ENCODE measurements at places on chromosomes 16 and 17.

- DNase-seq = no peak
These were observed 316.2 kb downstream of the WWOX start for GRCh38 chr16:78415669-78416068.

DNA sequence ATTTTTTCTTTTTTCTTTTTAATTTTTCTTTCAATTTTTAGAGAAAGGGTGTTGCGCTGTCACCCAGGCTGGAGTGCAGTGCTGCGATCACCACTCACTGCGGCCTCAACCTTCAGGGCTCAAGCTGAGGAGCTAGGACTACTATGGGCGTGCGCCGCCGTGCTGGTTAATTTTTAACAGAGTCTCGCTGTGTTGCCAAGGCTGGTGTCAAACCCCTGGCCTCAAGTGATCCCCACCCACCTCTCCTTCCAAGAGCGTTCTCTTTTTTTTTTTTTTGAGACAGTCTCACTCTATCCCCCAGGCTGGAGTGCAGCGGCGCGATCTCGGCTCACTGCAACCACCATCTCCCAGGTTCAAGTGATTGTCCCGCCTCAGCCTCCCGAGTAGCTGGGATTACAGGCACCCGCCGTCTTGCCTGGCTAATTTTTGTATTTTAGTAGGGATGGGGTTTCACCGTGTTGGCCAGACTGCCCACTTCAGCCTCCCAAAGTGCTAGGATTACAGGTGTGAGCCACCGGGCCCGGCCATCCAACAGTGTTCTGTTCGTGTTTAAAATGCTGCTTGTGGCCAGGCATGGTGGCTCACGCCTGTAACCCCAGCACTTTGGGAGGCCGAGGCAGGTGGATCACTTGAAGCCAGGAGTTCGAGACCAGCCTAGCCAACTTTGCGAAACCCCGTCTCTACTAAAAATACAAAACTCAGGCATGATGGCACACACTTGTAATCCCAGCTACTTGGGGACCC, 14.5 kb upstream of the RPL13 start:
- DNase-seq = no peak

DNA sequence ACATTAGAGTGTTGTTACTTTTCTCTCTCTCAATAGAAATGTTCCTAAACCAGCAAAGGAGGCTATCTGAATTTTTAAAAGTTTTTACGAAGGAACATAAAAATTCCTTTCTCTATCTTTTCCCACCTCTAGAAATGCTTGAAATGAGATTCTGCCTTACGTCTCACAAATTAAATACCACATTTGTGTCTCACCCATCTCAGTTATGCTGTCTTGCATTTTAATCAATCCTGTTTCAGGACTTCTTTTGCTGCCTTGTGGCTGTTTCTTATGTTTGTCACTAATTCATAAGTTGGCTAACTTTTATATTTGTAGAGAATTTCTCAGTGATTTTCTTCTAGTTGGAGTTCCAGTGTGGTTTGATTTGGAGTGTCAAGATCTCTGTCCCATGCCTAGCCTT, 3.5 kb downstream of the OMG start:
- no peak for DNase-seq

- DNase-seq = no peak
These were observed 5.0 kb upstream of the WFIKKN2 start for GRCh38 chr17:50830352-50830751.

DNA sequence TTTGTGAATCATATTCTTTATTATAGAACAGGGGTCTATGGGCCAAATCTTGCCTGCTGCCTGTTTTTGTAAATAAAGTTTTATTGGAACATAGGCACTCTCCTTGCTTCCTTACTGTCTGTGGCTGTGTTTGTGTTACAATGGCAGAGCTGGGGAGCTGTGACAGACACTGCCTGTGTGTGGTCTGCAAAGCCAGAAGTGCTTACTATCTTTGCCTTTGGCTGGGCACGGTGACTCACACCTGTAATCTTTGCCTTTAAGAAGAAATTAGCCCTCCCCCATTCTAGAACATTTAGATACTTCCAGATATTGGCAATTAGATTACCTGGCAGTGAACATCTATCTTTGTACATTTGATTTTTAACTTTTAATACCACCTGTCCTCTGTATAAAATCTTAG, 308.3 kb downstream of the FOXL1 start:
- DNase-seq = no peak

DNA sequence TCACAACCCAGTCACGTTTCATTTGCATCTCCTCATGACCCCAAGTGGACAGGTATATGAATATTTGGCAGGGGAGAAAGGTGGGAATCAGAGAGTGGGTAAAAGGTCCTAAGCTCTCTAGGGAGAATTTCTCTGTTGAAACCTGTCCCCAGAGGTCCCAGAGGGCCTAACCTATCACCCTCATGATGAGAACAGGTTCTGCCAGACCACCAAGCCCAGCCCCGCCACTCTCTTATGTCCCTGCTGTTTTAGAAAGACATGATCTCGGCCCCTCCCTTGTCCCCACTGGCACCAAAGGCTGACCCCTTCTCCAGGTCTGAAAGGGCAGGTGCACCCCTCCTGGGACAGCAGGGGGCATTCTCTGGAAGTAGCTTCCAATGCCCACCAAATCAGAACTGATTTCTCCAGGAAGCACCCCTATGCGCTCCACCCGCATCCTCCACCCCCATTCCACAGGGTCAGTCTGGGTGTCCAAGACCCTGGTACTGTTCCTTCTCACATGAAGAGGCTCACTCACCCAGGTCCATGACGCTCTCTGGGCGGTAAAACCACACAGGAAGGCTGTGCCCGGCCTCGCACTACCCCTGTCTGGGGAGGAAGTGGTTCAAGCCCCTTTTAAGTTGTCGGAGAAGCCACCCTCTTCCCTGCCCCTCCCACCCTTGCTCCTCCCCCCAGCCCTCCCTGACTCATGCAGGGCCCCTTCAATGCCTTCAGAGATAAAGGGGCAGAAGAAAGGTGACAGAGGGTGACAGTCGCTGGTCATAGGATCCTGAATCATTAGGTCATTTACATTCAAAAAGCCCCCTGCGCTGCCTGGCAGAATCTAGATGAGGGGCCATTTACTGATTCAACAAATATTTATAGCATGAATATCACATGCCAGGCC, at the start of gene CCR7:
Gene CCR7, minus strand, starts transcription at position 590 of the 886 bp plus-strand sequence. Its CDS starts 63 bp downstream, at position 527.
- peak; percentile 61 for DNase-seq

DNA sequence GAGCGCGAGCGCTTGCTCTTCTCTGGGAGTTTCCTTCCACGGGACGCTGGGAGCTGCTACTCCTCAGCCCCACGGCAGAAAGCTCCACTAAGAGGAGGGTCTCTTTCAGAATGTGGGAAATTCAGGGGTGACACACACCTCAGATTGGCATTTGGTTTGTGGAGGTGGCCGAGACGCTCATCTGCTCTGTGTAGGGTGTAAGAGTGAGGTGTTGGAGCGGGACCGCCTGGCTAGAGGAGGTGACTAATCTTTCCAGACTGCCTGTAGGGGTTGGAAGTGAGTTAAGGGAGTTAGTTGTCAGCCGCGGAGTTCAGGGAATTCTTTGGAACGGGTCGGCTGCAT, 735 bp downstream of the PSMD11 start:
- no peak for DNase-seq

DNA sequence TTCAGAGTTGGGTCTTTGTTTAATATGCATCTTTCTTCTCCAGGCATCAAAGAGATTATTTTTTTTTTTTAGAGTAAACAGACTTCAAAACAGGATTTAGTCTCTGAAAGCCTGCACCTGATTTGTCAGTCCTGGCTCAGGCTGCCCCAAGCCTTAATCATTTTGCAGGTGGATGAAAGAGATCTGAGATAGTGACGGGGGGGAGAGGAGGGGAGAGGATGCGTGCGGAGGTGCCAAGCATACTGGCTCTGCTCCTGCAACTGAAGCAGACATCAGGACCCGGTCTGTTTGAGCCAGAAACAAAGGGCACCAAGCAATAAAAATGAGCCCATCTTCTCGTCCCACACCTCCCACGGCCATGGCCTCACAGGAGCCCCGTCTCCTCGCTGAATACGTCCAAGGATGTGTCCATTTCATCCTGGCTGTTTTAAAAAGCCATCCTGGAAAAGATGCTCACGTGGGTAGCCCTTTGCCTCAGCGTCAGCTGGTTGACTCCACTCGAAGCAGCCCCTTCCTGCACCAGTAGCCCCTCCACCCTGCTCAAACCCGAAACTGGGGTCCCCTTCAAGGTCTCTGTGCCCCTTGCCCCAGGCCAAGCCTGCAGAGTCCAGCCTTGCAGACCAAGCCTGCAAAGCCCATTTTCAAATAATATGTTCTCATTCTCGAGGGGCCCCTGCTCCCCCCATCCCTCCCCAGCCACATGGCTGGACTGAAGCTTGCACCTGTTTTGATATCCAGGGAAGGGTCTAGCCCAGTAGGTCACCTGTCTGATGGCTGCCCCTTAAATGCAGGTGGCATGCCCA, 84.8 kb upstream of the TNRC6C start:
- DNase-seq = no peak

DNA sequence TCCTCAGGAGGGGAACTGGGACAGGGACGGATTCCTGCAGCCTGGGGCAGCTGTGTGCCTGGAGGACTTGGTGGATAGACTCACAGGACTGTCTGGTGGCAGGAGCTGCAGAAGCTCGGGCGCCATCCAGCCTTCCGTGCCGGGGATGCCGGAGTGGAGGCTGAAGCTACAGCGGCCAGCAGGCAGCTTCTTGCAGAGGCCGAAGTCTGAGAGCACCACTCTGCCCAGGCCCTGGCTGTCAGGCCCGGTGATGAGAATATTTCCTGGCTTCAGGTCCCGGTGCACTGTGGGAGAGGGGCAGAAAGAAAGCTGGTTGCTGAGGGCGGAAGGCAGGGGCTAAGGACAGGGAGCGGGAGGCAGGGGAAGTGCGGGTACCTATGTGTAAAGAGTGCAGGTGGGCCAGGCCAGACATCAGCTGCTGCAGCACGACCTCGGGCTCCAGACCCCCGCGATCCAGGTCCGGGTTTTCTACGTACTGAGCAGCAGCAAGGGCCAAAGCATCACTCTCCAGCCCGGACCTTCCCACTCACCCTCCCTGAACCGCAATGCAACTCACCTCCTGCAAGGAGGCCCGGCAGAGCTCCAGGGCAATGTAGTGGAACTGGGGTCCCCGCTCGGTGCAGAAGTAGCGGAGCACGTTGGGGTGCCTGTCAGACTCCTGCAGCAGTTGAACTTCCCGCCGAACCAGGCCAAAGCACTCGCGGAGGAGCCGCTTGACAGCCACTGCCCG, 16.1 kb downstream of the PLK1 start:
- no peak for DNase-seq

- DNase-seq = no peak
These were observed 256.6 kb downstream of the HS3ST3B1 start for GRCh38 chr17:14557480-14557879.

- peak; percentile 79 for DNase-seq
These were observed 80.0 kb upstream of the NKD1 start for GRCh38 chr16:50467943-50468748.

- no peak for DNase-seq
These were observed 112.5 kb upstream of the SOX9 start for GRCh38 chr17:72008236-72008876.

DNA sequence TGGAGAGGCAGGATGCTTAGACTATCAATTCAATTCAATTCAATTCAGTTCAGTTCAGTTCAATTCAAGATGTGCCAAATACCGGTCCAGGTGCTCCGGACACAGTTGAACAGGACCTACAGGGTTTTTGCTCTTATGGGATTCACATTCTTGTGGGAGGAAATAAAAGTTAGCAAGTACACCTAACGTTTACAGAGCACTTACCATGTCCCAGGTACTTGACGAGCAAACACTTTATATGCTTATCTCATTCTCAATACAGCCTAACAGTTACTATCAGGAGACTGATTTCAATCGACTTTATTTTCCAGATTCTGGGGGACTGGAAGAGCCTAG, 467 bp upstream of the GDE1 start:
- no peak for DNase-seq

DNA sequence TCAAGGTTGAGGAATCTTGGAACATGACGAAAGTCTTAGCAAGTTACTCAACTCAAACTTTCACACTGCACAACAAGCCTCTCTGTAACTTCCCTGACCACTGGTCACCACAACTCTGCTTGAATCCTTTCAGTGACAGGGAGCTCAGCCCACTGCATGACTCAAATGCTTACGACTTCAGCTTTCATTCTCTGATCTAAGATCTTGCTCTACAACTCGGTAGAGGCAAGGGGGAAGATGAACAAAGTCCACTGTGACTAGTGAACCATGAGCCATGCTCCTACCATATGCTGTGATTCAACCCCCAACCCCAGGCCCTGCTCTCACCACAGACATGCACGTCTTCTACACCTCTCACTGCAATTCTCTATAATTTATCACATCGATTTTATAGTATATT, 160.9 kb downstream of the SLC39A11 start:
- no peak for DNase-seq

DNA sequence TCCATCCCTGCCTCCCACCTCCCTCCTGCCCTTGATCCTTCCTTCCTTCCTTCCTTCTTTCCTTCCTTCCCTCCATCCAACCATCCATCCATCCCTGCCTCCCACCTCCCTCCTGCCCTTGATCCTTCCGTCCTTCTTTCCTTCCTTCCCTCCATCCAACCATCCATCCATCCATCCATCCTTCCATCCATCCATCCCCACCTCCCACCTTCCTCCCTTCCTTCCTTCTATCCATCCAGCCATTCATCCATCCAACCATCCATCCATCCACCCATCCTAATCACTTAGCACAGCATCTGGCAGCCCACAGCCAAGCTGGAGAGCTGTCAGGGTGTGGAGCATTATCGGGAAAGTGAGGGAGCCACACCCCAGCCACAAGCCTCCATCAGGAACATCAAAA, 54.5 kb downstream of the TK2 start:
- no peak for DNase-seq

GRCh38 chr16:69340095-69340644, 598 bp downstream of the NIP7 start:
- DNase-seq = no peak

GRCh38 chr16:73054813-73055482, 7.0 kb upstream of the ZFHX3 start:
- no peak for DNase-seq

GRCh38 chr17:56880571-56880970, 33.3 kb downstream of the TRIM25 start:
- DNase-seq = no peak

DNA sequence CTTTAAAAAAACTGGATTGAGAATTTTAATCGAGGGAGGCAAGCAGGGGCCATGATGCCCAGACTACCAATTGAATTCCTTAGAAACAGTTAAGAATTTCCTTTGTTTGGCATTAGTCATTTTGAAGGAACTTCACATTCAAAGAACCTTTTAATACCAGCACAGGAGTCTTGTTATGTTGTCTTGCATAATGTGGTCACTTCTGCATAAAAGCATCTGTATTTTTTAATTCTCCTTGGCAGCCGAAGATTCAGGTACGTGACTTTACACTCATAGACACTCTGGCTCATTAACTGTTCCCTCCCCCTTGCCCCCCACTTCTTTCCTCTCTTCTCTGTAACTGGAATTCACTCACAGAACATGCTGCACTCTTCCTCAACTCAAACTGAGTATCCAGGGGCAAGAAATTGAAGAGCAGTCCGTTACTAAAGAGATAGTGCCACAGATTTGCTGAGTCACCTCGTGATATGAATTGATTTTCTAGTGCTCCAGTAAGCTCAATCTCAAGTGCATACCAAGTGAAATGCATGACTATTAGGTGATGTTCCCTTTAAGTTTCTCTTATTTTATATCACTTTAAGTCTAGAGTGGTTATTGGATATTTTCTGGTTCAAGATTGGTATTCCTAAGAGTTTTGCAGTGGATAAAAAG, 572.2 kb upstream of the SOX9 start:
- DNase-seq = no peak

GRCh38 chr17:35856603-35857002, 12.1 kb downstream of the HEATR9 start:
- DNase-seq = no peak

All from type B pancreatic cell (in vitro differentiated cells).